SJCRH30 (cell line): ENCODE measurements at places on chromosomes 13 and 19. TPM values are rescaled to one million over a fixed set of nuclear protein-coding genes. Genes with fewer than 3 reads are reported as not detected.
A peak's percentile ranks its signal among the peaks of the same experiment; 100 is the strongest.

Gene LRRC4B
- total RNA-seq = 0.02 and 0.13 TPM in 2 replicates

DNA sequence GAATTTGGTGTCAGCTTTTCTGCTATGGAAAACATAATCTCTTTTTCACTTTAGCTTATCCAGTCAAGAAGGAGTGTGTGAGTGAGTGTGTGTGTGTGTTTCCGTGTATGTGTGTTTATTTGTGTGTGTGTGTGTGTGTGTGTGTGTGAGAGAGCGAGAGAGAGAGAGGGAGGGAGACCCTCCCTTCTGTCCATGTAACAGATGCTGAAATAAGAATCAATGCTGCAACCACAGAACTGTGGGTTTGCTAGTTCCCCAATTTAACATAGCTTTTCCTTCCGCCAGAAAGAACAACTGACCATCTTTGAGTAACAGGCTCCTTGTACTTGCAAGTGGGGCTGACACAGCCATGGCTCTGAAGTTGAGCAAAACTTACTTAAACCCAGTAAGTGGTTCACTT, 5.2 kb downstream of the LCP1 start:
- no peak for DNase-seq

DNA sequence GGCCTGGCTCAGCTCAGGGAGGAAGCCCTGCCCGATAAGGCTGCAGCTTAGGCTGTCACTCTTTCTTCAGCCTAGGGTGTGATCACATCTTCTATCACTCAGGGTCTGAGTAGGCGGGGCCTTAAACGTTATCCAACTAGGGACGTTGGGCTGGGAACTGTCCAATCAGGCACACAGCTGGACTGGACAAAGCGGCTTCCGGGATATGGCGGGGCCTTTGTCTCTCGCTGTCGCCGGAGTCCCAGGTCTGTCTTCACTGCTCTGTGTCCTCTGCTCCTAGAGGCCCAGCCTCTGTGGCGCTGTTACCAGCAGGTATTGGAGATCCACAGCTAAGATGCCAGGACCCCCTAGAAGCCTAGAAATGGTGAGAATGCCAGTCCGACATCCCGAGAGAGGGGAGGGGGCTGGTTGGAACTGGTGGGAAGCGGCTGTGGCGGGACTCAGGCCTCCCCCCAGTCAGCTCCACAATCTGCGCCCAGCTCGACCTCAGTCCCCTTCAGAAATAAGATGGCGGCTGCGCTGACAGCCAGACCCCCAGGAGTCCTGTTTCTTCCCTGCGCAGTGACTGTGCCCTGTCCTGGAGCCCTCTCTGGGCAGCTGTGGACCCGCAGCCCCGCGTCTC, at the start of gene ZNF254:
Gene ZNF254, plus strand, starts transcription at position 214 of the 622 bp plus-strand sequence. Its CDS starts 121 bp downstream, at position 335.
- peak; percentile 98 for DNase-seq

DNA sequence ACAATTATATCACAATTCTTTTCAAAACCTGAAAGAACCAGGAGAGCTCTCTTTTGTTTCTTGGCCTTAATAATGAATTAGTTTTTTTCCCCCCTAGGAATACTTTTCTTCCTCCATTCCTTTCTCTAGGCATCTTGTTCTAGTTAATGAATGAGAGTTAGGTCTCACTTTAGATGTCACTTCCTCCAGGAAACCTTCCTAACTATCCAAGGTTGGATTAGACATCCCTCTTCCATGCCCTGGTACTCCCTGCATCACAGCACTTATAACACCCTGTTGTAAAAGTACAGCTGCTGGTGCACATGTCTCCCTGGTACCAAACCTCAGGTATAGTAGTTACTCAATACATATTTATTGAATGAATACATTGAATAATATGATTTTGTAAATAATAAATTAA, 21.2 kb upstream of the DGKH start:
- DNase-seq = no peak

DNA sequence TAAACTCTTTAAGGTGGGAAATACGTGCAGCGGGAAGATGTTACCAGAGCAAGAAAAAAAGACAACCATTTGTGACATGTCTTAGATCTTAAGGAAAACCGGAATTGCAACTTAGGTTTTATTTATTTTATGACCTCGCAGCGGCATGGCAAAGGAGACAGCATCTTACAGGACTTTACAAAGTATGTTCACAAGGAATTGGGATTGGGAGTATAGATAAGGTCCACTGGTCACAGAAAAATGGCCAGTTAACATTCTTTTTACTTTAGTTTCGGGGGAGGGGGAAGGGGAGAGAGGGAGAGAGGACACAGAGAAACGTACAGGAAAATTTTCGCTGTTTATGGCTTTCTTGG, 104.5 kb upstream of the DIAPH3 start:
- no peak for DNase-seq

Gene CERS1
- total RNA-seq = 6.1 TPM in 2 replicates

DNA sequence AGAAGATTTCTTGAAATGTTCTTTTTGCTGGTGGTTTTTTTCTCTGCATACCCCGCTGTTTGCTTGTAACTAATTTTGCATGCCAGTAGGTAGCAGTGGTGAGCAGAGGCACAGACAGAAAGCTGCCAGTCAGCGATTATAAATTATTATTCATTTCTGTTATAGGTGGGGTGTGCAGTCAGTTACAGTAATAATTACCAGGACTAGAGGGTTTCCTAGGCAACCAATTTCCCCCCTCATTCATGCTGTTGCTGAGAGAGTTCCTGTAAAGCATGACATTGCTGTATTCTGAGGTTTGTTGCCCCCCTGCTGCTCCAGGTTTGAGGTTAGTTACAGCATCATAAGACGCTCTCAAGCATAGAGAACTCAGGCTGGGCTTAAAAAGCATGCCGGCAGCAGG, 104.5 kb downstream of the URI1 start:
- peak; percentile 22 for DNase-seq

- DNase-seq = peak; percentile 98
Measured at GRCh38 chr19:41415154-41415571, 12.0 kb downstream of the B3GNT8 start.

DNA sequence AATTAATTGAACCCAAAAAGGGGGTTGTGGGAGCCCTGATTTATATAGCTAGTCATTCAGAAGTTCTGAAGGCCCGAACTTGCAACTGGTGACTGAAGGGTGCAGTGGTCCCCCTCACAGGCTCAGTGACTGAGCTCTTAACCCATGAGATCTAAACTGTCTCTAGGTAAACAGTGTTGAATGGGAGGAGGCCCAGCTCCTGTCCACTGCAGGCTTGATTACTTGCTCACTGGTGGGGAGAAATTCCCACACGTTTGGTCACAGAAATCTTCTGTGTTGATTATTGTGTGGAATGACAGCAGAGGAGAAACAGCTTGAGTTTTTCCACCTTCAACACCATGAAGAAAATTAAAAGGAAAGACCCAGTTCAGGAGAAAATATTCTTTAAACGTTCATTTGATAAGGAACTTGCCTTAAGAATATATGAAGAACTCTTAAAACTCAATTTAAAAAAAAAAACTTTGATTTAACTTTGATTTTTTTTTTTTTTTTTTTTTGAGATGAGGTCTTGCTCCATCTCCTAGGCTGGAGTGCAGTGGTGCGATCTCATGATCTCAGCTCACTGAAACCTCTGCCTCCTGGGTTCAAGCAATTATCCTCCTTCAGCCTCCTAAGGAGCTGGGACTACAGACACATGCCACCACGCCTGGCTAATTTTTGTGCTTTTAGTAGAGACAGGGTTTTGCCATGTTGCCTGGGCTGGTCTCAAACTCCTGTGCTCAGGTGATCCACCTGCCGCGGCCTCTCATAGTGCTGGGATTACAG, 249.3 kb downstream of the UQCRFS1 start:
- no peak for DNase-seq

DNA sequence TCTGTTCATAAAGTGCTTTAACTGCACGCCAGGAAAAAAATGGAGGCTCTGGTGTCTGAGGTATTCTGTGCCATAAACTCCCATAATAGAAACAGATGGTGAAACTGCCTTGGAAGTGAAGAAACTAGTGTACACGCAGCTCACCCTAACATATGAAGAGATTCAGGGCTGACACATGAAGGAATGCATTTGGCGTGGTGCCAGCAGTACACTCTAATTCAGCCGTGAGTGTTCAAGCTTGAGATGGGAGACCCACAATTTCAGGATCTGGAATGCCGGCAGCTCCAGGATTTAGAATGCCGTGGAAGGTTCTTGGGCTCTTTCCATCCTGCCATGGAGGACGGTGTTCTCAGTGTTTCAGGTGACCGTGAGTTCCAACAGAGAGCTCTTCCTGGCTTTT, 478.4 kb downstream of the TSHZ3 start:
- DNase-seq = peak; percentile 54

Gene SRRM5
- total RNA-seq = 0.10 and 0.12 TPM in 2 replicates

GRCh38 chr13:27842571-27842970, 50.3 kb downstream of the GSX1 start:
- no peak for DNase-seq

- peak; percentile 73 for DNase-seq
Measured at GRCh38 chr19:10478903-10479384, 24.2 kb downstream of the KEAP1 start.

- no peak for DNase-seq
Measured at GRCh38 chr13:66995203-66995611, 234.9 kb downstream of the PCDH9 start.

Gene TPTE2
- not detected in 2 replicates for total RNA-seq

Gene SLITRK6
- total RNA-seq = 0.05 TPM in 1 of 2 replicates, not detected in the other

Gene PDE4A
- 3.7 and 4.2 TPM in 2 replicates for total RNA-seq

Gene TMEM221
- 0.10 TPM in 1 of 2 replicates, not detected in the other for total RNA-seq

Gene ZNF66
- 13.5 and 17.4 TPM in 2 replicates for total RNA-seq

- no peak for DNase-seq
Measured at GRCh38 chr13:29858231-29858630, 7.8 kb upstream of the UBL3 start.

DNA sequence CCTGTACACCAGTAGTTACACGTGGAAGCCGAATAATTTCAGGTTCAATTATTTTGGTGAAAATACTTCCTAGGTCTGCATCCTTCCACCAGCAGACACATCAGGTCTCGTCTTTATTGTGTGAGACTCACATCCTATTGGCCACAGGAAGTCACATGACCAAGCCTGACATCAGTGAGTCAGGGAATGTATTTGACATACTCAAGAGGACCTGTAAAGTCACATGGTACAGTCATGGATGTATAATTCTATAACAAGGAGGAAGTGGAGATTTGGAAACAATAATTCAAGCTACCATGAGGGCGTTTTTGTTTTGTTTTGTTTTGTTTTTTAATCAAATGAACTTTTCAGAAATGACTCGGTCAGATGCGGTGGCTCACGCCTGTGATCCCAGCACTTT, 9.3 kb upstream of the HIF3A start:
- no peak for DNase-seq

DNA sequence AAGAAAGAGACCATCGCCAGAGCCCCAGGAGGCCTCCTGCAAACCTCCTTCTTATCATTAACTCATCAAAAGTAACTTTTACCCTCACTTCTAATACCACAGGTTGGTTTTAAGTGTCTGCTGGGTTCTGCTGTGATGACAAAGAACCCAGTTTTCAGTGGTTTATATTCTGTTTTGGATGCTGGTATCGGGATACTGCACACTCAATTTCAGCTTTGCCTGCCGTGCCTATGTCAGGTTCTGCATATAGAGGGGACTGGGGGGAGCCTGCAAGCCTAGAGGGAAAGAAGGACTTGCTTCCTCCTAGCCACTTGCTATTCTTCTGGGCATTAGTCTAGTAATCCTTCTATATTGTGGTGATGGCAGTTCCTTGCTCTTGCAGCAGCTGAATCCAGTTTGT, 242.4 kb downstream of the KCNRG start:
- DNase-seq = no peak

GRCh38 chr19:29630655-29631054, 24.6 kb downstream of the POP4 start:
- DNase-seq = peak; percentile 28

GRCh38 chr13:49840675-49841074, 48.2 kb upstream of the KPNA3 start:
- no peak for DNase-seq

DNA sequence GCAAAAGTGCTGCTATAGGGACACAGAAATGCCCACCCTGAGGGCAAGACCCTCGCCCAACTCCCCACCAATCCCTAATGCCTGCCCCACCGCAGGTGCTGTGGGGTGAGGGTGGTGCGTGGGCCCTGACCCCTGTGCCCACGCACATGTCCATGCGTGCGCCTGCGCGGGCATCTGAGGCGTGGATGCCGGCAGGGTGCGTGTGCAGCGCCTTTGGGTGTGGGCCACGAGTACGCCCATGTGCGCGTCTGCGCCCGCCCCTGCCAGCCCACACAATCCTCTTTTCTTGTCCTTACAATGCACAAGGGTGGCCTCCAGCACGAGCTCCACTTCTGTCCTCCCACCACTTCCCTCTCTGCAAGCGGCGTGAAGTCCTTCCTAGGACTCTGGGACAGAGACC, 14.3 kb downstream of the FUT6 start:
- no peak for DNase-seq

- DNase-seq = no peak
Measured at GRCh38 chr13:66567899-66568612, 662.1 kb downstream of the PCDH9 start.

Gene FGF22
- total RNA-seq = not detected in 2 replicates

DNA sequence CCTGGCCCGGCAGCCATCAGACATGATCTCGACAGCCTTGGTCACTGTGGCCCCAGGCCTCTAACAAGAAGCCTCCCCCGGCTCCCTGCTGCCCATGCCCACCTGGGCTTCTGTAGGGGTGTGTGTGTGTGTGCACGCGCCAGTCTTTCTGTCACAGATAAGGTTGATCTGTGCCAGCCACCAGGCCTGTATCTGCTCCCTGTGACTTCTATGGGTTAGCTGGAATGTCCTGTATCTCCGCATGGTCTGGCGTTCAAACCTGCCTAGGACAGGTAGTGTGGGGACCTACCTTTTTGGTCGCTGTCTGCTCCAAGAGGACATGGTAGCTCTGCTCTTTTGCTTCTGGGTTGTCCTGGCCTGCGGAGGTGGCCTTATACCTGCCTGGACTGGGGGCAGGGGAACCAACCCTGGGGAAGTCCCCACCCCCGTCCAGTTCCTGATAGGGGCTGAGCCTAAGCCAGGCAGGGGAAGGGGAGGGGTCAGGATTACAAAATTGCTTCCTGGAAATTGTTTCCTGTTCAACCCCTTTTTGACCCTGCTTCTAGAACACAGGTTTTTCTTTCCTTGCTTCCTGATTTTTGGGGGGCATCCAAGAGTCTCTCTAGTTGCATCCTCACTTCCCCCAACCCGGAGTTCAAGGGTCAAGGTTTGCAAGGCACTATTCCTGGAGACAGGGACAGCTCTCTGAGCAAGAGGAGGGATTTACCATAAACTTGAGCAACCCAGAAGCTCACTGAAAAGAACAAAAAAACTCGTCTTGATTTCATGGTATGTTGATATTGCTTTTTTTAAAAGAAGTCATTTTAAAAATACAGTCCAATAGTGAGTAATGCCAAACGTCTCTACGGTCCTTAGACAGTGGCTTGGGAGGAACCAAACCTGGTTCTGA, at the start of gene LRG1:
Gene LRG1, minus strand, starts transcription at position 344 of the 889 bp plus-strand sequence. Its CDS starts 23 bp downstream, at position 321.
- no peak for DNase-seq

DNA sequence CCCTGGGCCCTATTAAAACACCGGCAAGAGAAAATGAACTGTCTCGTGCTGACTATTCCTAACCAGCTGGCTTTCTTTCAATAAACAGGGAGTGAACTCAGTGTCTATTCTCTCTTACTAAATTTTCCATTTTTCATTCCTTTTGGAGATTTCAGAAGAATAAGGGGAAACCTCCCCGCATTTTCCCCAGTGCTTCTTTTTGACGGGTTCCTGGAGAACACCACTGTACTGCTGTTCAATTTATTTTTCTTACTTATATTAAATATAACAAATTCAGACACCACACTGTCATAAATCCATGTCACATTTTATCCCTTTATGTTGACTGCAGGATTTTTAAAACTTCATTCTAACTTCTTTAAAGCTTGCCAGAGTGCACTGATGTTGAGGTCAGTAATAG, 75.8 kb downstream of the DCLK1 start:
- DNase-seq = no peak

Gene CYP4F2
- total RNA-seq = not detected in 2 replicates

GRCh38 chr13:105572401-105572800, 963.1 kb downstream of the EFNB2 start:
- no peak for DNase-seq

Gene GPR18
- not detected in 2 replicates for total RNA-seq
